ENCODE measurements at places on chromosomes 13 and 19. TPM values are rescaled to one million over a fixed set of nuclear protein-coding genes. Genes with fewer than 3 reads are reported as not detected.

Gene IGLON5
- total RNA-seq: not detected

Gene MYH14
- not detected for total RNA-seq

Gene FFAR1
- total RNA-seq: not detected

Gene MAMSTR
- total RNA-seq: 1.4 TPM

Gene ERFL
- under 0.01 TPM for total RNA-seq

Gene SLC25A23
- 18.0 TPM for total RNA-seq

Gene MTIF3
- 49.5 TPM for total RNA-seq

Gene LIM2
- total RNA-seq: not detected

Gene PSG5
- 0.20 TPM for total RNA-seq

Gene PPM1N
- total RNA-seq: 1.5 TPM

Gene MRPL4
- 71.2 TPM for total RNA-seq

Gene S1PR4
- not detected for total RNA-seq

Gene LHB
- not detected for total RNA-seq

Gene ZNF585A
- 3.1 TPM for total RNA-seq

Gene SUGT1
- total RNA-seq: 24.3 TPM

Gene VSTM2B
- not detected for total RNA-seq

Gene KLK4
- not detected for total RNA-seq

Gene ZNF579
- 4.4 TPM for total RNA-seq

Gene ZNF284
- total RNA-seq: 2.2 TPM

Gene KLK14
- not detected for total RNA-seq

Gene SOX1
- not detected for total RNA-seq

Gene CYP4F8
- not detected for total RNA-seq

Gene KIR2DL4
- total RNA-seq: not detected

Gene PCSK4
- total RNA-seq: 1.8 TPM

Gene LYPD5
- not detected for total RNA-seq

Gene IZUMO4
- total RNA-seq: 2.5 TPM

Gene BAX
- total RNA-seq: 70.8 TPM

Gene LYL1
- 0.73 TPM for total RNA-seq

Gene DPP9
- total RNA-seq: 58.6 TPM

Gene PRSS57
- not detected for total RNA-seq

Gene SLC6A16
- total RNA-seq: not detected

Gene ETV2
- 0.37 TPM for total RNA-seq

Gene GPR12
- total RNA-seq: not detected

Gene RAB3A
- 1.2 TPM for total RNA-seq

Measured in subcutaneous preadipocyte (primary cell).